ENCODE measurements at places on chromosomes 7 and 10. TPM values are rescaled to one million over a fixed set of nuclear protein-coding genes. Genes with fewer than 3 reads are reported as not detected.

GRCh38 chr10:128981251-128981650 is 485.8 kb upstream of the MGMT start:
- DNase-seq = no peak

DNA sequence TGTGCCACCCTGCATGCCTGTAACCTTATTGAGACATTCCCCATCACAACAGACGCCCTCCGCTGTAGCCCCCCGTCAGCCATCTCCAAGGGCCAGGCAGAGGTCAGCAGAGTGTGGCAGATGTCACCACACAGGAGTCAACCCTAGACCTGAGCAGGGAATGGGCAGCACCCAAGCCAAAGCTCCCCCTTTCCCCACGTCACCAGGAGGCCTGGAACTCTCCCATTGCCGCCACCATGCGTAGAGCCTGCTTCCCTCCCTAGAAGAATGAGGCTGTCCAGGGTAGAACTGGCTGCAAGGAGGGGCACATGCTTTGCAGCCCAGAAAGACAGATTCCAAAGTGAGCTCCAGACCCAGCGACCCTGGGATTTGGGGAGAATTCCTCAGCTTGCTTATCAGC is 342.9 kb downstream of the TNS3 start:
- no peak for DNase-seq

DNA sequence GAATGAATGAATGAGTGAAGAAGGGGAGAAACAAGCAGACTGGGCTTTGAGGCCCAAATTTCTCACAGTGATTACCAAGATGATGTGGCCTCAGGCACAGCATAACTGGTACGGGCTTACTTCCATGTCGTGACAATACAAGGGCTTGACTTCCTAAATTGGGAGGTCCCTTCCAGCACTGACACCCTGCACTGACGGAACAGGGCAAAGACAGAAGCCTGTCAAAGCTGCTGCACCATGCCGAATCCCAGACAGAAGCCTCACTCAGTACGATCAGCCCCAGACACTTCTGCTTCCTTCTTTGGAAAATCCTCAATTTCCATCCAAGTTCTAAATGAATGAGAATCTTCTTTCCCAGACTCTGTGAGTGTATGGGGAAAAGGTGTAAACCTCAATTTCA is 51.9 kb downstream of the GNA12 start:
- DNase-seq = no peak

Gene PNLIPRP3
- not detected for polyA plus RNA-seq

- peak; percentile 71 for DNase-seq
These were observed 35.0 kb downstream of the SH3PXD2A start for GRCh38 chr10:103820101-103821062.

DNA sequence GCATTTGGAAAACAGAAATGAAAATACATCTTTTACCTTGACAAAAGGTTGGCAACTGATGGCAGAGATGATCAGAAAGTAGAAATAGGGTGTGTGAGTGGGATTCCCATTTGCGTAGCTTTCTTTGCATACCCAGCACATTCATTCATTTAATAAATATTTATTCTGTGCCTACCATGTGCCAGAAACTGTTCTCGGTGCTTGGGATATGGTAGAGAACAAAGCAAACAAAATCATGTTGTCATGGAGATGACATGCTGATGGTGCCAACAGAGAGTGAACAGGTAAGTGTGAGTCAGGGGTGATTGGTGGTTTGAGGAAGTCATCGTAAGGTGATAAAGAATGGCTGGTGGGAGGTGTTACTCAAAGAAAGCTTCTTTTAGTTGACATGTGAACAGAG is 45.4 kb downstream of the CACNB2 start:
- no peak for DNase-seq

Gene NOS3
- 5.5 TPM for polyA plus RNA-seq

- DNase-seq = no peak
These were observed 127.4 kb downstream of the TACC2 start for GRCh38 chr10:122116331-122116730.

Gene MOSPD3
- polyA plus RNA-seq = 17.1 TPM

GRCh38 chr10:1932692-1933094 is 195.4 kb upstream of the ADARB2 start:
- no peak for DNase-seq

DNA sequence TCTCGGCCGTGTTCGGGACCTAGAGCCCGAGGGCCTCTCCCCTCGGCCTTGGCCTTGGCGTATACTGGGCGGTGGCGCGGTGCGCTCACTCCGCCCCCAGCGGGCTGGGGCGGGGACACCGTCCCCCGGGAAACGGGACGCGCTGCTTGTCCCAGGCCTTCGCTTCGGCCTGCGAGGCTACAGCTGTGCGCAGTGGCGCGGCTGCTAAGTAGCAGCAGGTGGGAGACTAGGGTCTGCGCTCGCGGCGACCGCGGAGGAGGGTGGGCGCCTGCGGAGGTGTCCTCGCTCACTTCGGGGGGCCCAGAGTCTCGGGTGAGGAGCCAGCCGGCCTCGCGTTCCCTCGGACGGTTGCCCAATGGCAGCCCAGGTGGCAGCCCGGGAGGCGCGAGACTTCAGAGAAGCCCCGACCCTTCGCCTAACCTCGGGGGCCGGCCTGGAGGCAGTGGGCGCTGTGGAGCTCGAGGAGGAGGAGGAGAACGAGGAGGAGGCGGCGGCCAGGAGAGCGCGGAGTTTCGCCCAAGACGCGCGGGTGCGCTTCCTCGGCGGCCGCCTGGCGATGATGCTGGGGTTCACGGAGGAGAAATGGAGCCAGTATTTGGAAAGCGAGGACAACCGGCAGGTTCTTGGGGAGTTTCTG is at the start of gene DNAH11:
Gene DNAH11, plus strand, starts transcription at position 149 of the 637 bp plus-strand sequence. Its CDS starts 207 bp downstream, at position 356.
- DNase-seq = no peak

- DNase-seq = no peak
These were observed 688.9 kb downstream of the PHTF2 start for GRCh38 chr7:78487464-78487863.

- DNase-seq = no peak
These were observed 90.0 kb downstream of the PLCE1 start for GRCh38 chr10:94083662-94084265.

- no peak for DNase-seq
These were observed 90.8 kb downstream of the CREM start for GRCh38 chr10:35217455-35217854.

DNA sequence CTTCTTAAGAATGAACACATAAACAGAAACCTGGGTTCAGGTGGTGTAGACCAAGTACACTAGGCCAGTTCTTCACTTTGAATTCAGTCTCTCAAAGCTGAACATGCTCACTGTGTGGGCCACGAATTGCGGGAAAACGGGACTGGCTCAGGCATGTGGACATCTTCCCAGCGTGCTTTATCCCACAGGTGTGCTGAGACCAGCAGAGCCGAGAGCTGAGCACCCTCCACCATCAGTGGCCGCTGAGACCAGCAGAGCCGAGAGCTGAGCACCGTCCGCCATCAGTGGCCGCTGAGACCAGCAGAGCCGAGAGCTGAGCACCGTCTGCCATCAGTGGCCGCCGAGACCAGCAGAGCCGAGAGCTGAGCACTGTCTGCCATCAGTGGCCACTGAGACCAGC is 265.4 kb downstream of the DNAJB6 start:
- DNase-seq = no peak
